ENCODE measurements at places on chromosomes 13 and 19.

DNA sequence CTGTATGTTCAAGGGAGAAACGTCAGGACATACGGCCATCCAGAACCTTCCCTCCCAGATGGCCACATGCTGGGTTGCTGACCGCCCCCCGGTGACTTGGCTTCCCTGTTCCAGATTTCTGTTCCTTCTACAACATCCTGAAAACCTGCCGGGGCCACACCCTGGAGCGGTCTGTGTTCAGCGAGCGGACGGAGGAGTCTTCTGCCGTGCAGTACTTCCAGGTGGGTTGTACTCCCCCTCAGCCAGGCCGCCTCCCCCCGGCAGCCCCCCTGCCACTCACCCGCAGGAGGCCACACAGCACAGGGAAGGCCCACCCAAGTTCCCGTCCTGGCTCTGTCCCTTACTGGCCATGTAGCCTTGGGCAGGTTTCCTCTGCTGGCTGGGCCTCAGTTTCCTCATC is 20.5 kb downstream of the YIPF2 start:
- DNase-seq: no peak

- DNase-seq: peak; percentile 3
Measured at GRCh38 chr13:80499536-80500290, 158.8 kb upstream of the SPRY2 start.

DNA sequence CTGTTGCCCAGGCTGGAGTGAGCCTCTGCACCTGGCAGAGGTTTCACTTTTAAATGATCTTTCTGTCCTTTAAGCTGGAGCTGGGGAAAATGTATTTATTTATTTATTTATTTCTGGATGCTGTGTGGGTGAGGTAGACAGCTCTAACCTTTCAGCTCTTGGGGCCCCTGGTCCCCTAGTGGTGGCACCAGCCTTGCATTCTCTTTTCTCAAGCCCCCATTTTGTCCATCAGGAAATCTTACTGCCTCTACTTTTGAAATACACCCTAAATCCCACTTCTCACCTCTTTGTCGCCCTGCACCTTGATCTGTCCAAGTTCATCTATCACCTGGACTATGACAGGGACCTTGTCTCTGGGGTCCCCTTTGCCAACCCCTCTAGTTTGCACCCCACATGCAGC is 2.1 kb upstream of the B9D2 start:
- no peak for DNase-seq

- no peak for DNase-seq
Measured at GRCh38 chr13:66803013-66803807, 426.9 kb downstream of the PCDH9 start.

DNA sequence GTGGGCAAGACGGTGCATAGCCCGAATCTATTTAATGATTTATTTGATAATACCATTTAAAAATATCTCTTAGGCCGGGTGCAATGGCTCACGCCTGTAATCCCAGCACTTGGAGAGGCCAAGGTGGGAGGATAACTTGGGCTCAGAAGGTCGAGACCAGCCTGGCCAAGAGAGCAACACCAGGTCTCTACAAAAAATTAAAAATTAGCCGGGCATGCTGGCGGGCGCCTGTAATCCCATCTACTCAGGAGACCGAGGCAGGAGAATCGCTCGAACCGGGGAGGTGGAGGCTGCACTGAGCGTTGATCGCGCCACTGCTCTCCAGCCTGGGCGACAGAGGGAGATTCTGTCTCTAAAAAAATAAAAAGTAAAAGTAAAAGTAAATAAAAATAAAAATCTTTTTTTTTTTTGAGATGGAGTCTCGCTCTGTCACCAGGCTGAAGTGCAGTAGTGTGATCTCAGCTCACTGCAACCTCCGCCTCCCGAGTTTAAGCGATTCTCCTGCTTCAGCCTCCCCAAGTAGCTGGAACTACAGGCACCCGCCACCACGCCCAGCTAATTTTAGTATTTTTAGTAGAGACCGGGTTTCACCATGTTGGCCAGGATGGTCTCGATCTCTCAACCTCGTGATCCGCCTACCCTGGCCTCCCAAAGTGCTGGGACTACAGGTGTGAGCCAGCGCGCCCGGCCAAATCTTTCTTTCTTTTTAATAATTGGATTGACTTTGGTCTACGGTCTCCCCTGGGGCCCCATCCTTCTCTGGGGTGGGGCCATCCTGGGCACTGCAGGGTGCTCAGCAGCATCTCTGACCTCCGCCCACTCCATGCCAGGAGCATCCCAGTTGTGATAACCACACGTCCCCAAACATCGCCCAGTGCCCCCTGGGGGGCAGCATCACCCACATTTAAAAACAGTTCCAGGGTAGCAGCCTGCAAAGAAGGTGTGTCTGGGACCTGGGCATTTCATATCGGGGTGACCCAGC is 90.7 kb downstream of the GNG7 start:
- DNase-seq: no peak

DNA sequence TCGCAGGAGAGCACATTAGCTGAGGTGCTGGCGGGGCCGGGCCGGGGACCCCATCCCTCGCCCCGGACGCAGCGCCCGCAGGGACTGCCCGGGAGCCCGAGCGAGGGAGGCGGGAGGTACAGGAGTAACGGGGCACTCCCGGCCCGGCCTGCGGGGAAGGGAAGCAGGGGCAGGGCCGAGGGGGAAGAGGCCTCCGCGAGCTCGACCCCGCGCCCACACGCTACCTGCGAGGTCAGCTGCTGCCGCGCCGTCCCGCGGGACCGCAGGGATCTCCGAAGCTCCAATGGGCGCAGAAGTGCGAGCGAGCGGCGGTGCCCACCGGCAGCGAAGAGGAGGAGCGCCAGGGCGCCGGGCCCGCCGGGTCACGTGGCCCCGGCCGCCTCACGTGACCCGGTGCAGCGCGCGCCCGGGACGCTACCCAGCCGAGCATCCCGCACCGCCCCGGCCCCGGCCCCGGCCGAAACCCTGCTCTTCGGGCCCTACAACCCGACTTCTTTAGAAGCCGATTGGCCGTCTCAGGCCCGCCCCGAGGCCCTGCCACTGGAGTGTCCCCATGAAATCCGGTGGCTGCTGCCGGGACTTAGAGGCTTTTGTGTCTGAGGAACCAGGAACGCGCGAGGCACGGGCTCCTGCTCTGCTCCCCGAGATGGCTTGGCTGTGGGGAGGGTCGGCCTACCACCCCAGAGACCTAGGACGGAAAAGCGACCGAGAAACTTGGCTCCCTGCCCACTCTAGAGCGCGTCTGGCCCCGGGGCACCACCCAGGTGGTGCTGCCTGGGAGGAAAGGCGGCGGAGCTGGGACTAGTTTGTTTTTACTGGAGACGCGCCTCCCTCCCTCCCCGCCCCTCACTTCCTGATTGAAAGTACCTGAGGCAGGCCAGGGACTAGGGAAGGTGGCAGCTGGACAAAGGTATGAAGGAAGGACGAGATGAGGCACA is at the start of gene RCBTB1:
Gene RCBTB1, minus strand, starts transcription at position 339 of the 938 bp plus-strand sequence. CDS start 18,279 bp downstream, outside the sequence.
- DNase-seq: peak; percentile 53

DNA sequence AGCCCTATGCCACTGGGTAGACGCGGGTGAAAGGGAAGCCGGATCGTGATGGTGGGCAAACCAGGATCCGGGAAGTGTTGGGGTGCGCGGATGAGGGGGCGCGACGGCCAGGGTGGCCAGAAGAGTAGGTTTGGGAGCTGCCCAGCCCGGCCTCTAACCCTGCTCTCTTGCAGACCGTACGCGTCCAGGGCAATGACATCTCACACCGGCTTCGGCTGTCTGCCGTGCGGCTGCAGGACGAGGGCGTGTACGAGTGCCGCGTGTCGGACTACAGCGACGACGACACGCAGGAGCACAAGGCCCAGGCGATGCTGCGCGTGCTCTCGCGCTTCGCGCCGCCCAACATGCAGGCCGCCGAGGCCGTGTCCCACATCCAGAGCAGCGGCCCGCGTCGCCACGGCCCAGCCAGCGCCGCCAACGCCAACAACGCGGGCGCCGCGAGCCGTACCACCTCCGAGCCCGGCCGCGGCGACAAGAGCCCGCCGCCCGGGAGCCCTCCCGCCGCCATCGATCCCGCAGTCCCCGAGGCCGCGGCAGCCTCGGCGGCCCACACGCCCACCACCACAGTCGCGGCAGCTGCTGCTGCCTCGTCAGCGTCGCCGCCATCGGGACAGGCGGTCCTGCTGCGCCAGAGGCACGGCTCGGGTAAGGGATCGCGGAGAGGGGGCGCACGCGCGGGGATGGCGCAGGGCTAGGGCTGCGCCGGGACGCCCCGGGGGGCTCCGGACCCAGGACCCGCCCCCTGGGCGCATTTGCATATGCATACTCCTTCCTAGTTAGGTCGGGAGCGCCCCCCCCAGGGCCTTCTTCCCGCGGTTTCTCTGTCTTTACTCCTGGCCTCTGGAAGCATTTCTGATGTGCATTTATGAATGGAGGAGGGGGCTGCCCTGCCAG is 4.1 kb downstream of the VSTM2B start:
- no peak for DNase-seq

GRCh38 chr19:17235300-17235970 is 9.4 kb downstream of the OCEL1 start:
- peak; percentile 69 for DNase-seq

- DNase-seq: no peak
Measured at GRCh38 chr19:1093330-1093729, 1.8 kb downstream of the POLR2E start.

DNA sequence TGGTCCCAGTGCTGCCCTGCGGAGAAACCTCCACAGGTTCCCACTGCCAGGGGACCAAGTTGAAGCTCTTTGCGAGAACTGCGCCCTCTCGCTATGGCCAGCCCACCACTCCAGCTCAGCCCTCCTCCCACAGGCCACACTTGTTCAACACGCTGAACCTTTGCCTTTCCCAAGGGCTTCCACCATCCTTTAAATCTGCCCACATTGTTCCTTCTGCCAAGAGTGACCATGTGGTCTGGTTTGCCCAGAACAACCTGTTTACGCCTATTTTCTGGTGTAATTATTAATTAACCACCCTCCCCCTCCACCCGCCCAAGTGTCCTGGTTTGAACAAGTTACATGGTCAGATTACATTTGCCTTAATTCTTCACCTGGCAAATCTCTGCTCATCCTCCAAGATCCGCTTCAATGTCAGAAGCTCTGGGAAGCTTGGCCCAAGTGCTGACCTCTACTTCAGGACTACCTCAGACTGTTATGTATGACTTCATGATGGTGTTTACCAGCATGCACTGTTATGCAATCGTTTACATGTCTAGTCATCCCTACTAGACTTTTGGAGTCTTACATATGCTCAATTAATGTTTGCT is 12.0 kb upstream of the USP12 start:
- DNase-seq: no peak

DNA sequence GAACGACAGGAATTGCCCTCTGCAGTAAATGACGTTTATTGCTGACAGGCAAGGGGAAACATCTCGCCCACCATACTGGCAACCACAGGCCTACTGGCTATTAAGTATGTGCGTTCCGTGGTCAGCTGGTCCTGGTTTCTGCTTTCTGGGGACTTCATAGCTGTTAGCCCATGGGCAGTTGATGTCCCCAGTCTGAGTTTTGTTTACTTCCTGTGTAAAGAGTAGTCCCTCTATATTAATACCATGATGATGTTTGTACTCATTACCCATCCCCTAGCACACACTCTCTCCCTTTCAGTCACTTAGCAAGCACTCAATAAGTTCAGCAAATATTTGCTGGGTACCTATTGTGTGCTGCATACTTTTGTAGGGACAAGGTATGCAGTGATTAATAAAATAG is 6.5 kb upstream of the MIA start:
- DNase-seq: no peak

Measured in astrocyte of the spinal cord (primary cell).